ENCODE measurements at places on chromosomes 6 and 20.

- DNase-seq, result peak; percentile 73
Observed at GRCh38 chr6:32973144-32974015, 5.0 kb downstream of the BRD2 start.

DNA sequence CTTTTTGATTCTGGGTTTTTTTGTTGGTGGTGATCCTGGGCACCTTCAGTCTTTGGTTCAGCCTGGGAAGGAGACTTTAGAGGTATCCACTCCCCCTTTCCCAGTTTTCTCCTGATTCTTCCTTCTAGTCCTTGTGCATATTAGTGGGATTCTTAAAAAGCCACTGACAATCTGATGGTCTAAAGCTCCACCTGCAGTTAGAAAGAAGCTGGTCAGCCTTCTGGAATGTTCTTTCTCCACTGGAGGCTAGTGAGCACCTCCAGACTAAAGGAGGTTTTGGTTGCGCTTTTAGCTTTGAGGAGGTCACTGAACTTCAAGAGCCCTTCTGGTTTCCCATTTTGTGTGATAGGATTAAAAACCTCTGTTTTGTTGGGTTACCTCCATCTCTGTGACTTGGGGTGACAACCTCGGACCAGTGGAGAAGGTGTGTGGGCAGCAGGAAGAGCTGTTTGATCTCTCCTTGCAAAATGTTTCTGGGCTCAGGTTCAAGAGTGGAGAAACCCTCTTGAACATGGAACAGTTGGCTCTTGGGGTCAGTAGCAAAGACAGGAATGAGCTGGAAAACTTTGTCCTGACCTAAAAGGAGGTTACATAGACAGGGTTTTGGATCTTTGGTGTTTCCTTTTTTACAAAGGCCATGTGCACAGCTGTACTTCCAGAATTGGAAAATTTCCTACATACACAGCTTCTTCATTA, 29.0 kb downstream of the JARID2 start:
- DNase-seq, result no peak

DNA sequence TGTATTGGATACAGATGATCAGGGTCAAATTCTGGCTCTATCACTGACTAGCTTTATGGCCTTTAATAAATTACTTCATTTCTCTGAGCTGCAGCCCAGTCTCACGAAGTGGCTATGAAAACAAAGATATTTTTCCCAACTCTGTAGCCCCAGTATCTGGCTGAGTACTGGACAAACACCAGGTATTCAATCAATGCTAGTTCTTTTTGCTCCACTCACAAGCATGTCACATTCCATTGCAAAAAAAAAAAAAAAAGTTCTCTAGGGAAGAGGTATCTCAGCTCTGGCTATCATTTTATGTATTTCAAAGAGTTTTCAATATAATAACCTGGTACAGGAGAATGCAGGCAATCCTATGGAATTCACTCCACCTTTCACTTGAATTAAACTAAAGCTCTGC, 3.1 kb downstream of the CHD6 start:
- DNase-seq, result no peak

GRCh38 chr6:50816115-50816675, 2.5 kb upstream of the TFAP2B start:
- DNase-seq, result peak; percentile 87

GRCh38 chr6:73722318-73723060, 26.5 kb downstream of the CD109 start:
- DNase-seq, result peak; percentile 78

GRCh38 chr6:37056439-37057127, 51.1 kb downstream of the FGD2 start:
- DNase-seq, result no peak

Data from hematopoietic multipotent progenitor cell treated with erythropoietin and hydrocortisone succinate and interleukin-3 and kit ligand, for 4 days (in vitro differentiated cells).